ENCODE measurements at places on chromosomes 3 and 15.

- no peak for DNase-seq
These were observed 215.3 kb upstream of the CGNL1 start for GRCh38 chr15:57160823-57161560.

- no peak for DNase-seq
These were observed 347.8 kb downstream of the EPHA3 start for GRCh38 chr3:89455240-89455639.

DNA sequence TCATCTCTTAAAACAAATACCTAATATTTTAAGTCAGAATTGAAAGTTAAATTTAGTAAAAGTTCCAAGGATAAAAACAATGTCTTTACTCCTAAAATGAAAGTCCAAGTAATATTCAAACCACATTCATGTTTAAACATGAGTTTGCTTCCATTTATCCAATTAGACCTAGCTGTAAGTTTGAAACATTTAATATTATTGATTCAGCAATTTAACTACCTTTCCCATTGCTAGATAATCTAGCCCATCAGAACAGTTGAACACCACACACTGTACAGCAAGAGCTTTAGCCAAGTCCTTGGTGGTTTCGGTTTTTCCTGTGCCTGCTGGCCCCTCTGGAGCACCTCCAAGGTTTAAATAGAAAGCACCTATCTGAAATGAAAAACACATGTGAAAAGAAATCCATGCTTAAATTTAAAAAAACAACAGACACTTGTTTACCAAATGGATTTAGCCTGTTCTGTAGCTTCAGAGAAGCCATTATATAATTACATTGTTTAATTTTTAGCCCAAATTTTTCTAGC is 97.8 kb downstream of the DNAH12 start:
- no peak for DNase-seq

- DNase-seq: no peak
These were observed 27.0 kb downstream of the SHQ1 start for GRCh38 chr3:72821161-72821781.

- DNase-seq: no peak
These were observed 40.9 kb downstream of the C2CD4A start for GRCh38 chr15:62107571-62108121.

DNA sequence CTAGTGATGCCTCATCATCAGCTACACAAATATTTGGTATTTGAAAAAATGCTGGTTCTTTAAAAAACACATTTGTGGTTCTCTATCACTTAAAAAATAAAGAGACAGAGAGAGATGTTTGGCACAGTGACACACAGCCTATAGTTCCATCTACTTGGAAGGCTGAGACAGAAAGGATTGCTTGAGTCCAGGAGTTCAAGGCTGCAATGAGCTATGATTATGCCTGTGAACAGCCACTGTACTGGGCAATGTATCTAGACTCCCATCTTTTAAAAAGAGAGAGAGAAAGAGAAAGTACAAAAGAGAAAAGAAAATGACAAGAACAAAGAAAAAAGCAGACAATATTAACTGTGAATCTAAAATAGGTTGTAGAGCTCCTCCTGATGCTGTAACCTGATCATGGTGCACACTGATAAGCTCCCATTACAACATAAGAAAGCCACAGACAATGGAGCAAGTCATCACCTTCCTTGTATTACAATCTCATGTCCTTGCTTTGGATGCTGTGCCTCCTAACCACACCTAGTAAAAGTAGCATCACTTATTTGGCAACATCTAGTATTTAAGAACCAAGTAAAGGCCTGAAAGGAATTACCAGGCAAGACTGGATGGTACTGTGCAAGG is 31.7 kb upstream of the MAP4 start:
- DNase-seq: no peak

DNA sequence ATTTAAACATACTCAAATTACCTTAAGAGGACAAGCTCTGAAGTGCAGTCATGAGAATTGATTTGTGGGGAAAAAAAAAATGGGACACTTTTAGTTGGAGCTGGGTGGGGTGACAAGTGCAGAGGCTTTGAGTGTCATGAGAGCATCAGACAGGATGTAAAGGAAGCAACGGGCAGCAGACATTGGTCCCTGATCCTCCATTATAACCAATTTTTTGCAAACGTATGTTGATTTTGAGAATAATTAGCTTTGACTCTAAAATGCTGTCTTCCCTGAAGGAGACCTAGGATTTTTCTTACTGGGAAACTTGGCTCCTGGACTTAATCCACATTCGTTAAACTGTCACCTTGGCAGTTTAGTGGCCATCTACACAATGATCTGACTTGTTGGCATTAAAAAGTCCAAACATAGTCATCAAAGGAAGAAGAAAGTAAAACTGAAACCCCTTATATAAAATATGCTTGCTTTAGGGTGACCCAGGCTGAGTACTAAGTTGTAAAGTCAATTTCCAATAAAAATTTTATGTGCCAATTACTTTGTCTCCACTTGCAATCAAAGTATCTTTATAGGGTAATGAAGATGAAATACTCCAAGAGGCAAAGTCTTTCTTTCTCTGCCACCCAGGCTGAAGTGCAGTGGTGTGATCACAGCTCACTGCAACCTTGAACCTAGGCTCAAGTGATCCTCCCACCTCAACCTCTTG is 45.6 kb downstream of the BCL2L10 start:
- no peak for DNase-seq

DNA sequence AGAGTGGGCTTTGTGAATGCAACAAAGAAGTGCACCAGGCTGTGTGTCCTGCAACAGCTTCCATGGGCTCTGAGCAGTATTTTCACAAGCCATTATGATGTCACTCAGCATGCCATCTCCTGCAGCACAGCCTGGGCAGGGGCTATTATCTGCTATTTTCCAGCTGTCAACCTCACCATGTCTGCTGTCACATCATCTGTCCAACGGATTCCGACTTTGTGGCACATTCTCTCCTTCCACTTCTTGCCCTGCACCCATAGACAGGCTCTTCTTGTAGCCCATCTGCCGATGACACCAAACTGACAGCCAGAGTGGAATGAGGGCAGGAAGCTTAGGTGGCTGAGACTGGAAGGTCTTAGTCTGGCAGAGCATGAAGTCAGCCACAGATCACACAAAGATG is 691.9 kb downstream of the NTRK3 start:
- DNase-seq: no peak

DNA sequence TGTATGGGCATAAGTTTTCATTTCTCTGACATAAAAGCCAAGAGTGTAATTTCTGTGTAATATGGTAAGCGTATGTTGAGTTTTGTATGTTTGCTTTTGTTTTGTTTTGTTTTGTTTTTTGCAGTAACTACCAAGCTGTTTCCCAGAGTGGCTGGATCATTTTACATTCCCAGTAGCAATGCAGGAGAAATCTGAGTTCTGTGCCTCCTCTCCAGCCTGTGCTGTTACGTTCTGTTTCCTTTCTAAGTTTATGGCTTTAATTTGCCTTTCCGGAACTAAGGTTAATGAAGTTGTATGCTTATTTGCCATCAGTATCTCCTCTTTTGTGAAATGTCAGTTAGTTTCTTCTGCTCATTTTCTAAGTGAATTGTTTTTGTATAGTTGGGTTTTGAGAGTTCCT is 307.8 kb downstream of the GABRG3 start:
- DNase-seq: no peak

- no peak for DNase-seq
These were observed 136.4 kb downstream of the B3GALNT1 start for GRCh38 chr3:160968761-160969160.

DNA sequence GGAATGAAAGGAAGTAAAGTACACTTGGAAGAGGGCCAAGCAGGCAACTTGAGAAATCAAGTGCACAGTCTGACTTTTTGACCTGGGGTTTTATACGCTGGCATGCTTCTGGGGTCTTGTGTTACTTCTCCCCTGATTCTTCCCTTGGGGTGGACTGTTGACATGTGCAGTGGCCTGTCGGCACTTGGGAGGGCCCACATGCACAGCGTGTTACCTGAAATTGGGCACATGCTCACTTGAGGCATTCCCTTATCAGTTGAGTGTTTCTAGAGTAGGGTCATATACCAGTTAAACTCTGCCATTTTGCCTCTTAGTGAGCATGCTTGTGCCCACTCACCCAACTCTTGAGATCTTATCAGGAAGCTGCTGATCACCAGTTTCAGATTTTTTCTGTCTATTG is 329.1 kb upstream of the SOX2 start:
- no peak for DNase-seq

- DNase-seq: no peak
These were observed 2.5 kb upstream of the INAFM2 start for GRCh38 chr15:40320931-40321371.

DNA sequence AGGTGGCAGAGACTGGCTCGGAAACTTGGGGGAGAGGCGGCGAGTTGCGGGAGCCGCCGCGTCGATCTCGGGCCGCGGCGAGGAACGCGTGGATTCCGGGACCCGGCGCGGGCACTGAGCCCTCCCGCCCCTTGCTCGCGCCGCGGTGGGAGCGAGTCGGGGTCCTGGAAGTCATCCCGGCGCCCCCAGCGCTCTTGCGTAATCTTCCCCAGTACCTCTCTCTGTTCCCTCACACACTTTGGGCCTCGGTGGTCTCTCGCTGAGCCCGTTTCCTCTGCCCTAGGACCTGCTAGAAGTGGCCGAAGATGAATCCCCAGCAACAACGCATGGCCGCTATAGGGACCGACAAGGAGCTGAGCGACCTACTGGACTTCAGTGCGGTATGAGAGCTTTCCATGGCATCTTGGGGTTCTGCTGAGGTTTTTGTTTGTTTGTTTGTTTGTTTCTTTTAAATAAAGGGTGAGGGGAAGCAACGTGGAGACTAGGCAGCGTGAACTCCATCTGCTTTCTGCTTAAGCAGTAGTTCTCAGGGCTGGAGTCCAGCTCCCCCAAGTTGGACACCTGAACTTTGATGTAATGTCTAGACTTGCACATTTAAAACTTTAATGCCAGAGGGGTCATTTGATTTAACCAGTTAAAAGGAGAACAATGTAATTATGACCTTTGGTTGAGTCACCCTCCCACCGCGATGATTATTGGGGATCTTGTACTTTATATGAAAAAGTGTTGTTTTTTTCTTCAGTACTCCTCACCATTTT is 1.3 kb downstream of the TCF12 start:
- peak; percentile 23 for DNase-seq

DNA sequence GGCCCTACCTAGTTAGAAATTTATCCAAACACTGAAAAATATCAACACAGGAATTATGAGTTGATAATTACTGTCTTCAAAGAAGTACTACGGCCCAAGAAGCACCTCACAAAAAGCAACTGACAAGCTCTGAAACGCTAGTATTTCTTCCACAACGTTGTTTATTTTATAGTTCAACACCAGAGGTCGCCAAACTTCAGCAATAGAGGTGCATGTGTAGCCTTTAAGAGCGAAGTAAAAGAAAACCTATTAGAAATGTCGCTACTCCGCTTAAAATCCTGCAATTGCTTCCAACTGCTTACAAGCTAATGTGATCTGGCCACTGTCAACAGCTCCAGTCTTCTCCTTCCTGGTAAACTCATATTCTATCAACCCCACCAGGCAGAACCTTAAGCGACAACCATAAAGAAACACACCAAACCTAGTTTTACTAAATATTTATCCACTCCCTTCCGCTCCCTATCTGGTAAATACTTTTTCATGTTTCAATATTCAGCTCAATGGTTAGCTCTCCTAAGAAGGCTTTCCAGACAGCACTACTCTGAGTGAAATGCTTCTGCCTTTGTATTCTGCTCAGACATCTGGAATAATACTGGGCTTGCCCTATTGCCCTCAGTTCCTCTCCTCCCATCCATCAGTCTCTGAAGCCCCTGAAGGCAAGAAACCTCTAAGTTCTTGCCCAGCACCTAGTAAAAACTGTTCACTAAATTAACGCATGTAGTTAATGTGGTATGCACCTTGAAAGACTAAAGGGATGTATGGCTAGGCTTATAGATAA is 110.2 kb downstream of the NR1I2 start:
- no peak for DNase-seq

DNA sequence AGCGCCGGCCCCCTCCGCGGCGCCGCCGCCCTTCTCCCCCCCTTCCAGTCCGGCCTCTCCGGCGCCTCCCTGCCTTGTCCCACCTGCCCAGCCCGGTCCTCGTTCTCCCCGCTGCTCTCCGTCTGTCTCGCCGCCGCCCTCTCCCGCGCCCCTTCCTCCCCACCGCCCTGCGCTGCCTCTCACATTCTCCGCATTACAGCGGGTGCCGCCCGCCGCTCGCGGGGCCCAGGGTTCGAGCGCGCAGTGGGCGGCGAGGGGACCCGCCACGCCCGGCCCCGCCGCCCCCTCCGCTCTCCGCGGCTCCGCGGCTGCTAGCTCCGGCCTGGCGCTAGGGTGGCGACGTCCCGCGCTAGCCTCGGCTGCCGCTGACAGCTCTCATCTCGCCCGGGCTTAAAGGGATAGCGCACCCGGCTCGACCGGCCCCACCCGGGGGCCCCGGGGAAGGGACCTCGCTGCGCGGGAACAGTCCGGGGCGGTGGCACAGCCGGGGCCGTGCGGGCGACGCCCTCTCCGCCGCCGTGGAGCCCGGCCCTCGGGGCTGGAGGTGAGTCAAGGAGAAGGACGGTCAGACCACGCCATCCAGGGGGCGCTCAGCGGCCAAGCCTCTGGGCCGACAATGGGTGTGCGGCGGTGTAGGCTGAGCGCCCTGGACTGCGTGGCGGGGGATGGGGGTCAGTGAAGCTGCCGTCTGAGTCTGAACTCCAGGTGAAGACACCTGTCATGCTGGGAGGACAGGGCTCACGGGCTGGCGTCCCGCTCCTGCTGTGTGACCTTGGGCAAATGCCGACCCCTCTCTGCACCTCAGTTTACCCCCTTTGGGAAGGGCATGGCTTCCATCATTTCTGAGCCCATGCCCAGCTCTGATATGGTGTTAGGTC is 187.4 kb upstream of the LINGO1 start:
- DNase-seq: no peak

DNA sequence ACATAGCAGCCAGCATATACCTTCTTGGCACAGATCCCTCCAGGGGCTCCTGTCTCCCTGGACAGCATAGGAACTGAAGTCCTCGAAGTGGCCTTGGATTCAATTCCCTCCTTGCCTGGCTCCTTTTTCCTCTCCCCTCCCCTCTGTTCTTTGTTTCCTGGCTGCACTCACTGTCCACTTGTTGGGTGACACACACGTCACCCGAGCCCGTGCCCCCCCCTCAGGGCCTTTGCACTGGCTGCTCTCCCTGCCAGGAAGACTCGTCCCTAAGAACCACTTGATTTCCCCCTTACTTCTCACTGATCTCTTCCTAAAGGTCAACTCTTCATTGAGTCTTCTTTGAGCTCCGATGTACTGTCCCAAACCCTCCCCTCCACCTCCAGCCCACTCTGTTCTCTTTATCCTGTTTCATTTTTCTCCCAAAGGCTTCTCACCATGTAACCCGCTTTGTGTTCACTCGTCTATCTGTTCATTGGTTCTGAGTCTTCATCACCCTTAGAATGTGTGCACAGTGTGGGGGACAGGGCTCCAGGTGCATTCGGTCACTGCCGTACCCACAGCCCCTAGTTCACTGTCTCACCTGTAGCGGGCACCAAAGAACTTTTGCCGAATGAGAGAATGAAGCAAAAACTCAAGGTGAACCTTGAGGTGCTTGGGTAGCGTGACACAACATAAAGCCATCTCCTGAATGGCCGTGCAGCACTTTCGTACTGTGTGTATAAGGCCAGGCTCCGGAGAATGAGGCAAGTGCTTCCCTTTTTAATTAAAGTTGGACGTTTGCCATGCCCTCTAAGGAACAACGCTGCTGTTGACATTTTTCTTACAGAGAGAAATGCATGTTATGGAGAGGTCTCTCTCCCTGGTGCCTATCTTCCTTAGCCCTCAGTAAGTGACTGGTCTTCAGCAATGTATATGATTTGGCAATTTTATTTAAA is 74.0 kb downstream of the CHRNA7 start:
- peak; percentile 18 for DNase-seq

Measured in heart right ventricle (tissue), 16 donors.